ENCODE measurements at places on chromosomes 2 and 18.

DNA sequence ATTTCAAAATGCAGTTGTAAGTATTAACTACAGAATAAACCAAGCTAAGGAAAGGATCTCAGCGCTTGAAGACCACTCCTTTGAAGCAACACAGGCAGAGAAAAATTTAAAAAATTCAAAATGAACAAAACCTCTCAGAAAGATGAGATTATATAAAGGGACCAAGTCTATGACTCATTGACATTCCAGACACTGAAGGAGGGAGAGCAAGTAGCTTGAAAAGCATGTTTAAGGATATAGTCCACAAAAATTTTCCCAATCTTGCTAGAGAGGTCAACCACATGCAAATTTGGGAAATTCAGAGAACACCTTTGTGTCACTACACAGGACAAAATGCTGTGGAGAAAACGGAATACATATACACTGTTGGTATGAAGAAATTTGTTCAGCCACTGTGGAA lies 112.6 kb upstream of the MC4R start:
- DNase-seq = no peak

DNA sequence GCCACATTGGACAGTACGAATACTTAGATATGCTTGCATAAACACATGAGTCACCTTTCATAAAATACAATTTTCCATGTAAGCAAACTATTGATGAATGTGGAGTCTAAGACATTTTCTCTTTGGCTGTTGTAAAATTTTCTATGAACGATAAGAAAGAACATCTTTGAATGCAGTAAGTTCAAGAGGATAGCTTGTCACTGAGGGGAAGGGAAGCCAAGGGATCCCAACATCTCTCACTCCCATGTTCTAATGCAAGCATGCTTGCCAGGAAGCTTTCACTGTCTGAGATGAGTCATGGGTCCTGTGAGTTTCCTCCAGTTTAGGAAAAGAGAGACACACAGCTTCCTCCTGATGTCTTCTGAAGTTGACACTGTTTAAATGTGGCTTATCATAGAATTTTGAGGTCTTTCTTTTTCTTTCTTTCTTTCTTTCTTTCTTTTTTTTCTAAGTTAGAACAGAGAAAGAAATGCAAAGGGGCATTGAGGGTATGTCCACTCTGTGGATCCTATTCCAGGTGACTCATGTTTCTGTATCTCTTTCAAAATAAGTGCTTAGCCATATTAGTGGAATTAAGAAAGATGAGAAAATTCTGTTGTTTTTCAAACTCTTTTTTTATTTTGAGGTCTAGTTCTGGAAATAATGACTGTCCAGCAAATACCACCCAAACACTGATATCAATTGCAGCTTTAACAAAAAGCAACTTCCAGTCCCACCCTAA lies 146.6 kb downstream of the RDH14 start:
- no peak for DNase-seq

DNA sequence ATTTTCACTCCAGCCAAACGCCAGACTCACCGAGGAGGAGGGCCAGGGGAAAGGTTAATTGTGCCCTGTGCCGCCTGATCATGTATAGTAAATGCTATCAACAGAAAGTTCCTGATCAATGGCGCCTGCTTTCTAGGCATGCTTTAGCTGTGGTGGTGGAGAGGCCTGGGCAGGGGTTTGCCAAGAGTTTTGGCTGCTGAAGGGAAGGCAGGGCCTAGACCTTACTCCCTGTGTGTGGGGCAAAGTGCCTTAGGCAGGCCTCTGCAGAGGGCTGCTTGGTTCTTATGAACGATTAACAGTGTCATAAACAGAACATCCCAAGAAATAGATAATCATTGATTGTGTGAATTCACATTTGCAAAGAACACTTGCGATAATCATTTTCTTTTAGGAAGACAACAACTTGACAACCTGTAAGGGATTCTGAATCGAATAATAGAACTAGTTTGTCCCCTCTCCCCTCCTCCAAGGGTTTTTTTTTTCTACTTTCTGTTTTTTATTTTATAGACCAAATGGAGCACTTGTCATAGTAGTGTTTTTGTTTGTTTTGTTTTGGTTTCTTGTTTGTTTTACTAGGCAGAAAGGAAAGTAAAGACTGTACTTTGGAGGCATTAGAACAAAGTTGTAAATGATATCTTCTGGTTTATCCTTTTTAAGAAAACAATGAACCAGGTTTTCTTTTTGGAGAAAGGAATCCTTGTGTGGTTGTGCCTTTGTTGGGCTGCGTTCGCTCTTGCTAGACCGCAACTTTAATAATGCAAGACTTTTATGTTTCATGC lies 6.5 kb downstream of the TSHZ1 start:
- no peak for DNase-seq

DNA sequence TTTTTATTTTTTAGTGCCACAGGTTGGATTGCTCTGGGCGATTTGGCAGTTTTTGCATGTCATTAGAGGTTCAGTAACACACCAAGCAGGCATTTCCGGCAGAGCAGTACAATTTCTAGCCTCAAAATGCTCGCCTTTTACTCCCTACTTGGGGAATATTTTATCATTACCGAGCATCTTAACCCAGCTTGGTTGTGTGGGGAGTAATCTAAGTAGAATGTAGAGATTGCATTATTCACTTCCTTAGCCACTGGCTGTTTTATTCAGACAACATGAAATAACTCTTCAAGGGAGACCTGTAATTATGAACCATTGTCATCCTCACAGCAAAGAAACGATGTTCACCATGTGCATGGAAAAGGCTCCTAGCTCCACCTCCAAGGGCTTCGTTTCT lies 13.1 kb downstream of the GRP start:
- no peak for DNase-seq

DNA sequence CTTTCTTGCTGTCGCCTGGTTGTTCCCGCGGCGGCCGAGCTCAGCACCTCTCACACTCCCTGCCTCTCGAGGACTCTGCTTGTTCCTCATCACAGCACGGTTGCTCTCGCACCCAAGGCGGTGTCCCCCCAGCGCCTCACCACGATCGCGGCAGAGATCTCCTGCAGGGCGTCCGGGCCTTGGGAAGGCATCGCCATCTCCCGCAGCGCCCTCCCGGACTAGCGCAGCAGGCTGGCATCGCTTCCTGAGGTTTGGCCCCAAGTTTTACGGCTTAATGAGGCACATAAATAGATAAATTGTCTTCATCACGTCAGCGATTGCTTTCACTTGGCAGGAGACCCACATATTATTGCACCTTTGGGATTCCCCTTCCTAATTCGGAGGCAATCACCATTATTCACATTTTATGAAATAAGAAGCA lies 125.4 kb downstream of the RGPD3 start:
- no peak for DNase-seq

GRCh38 chr2:85158559-85159273 lies 25.5 kb downstream of the TCF7L1 start:
- no peak for DNase-seq

- no peak for DNase-seq
Measured at GRCh38 chr18:13368080-13368813, 149.7 kb downstream of the LDLRAD4 start.

DNA sequence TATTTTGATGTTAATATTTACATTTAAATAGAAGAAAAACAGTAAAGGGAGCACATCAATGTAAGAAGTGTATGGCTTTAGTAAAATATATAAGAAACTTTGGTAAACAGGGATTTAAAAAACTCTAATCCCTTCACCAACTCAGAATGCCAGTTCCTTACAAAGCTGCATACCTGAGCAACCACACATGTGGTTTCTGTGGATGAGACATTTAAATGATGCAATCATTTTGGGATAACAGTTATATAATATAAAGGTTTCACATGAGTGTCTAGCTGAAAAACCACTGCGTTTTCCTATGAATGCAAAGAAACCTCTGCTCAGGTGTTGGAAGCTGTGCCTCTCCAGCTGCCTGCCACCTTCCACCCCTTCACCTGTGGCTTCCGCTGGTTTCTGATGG lies 209.1 kb upstream of the REV1 start:
- DNase-seq = no peak

DNA sequence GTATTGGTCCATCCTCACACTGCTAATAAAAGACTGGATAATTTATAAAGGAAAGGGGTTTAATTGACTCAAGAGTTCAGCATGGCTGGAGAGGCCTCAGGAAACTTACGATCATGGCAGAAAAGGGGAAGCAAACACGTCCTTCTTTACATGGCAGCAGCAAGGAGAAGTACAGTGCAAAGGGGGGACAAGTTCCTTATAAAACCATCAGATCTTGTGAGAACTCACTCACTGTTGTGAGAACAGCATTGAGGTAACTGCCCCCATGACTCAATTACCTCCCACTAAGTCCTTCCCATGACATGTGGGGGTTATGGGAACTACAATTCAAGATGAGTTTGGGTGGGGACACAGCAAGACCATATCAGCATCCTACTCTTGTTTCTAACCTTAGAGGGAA lies 37.0 kb downstream of the SP100 start:
- DNase-seq = no peak

DNA sequence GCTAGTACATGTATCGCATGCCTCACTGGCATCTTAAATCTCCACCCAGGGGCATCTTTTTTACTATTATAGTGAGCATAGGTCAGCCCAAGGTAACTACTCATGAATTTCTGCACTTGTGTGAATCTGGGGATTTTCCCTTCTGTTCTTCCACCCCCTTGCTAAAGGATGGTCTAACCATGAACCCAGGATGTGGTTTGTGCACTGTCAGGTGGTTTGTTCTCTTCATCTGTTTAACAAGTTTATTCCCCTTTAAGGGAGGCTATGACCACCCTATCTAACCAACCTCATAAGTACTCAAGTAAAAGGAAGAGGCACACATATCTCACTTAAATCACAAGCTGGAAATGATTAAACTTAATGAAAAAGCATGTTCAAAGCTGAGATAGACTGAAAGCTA lies 243.0 kb downstream of the RPRM start:
- no peak for DNase-seq

- DNase-seq = no peak
Measured at GRCh38 chr18:62768558-62768943, 53.2 kb downstream of the PHLPP1 start.

GRCh38 chr2:151823651-151824050 lies 4.6 kb downstream of the ARL5A start:
- no peak for DNase-seq

GRCh38 chr2:155372969-155373368 lies 674.5 kb downstream of the KCNJ3 start:
- no peak for DNase-seq

DNA sequence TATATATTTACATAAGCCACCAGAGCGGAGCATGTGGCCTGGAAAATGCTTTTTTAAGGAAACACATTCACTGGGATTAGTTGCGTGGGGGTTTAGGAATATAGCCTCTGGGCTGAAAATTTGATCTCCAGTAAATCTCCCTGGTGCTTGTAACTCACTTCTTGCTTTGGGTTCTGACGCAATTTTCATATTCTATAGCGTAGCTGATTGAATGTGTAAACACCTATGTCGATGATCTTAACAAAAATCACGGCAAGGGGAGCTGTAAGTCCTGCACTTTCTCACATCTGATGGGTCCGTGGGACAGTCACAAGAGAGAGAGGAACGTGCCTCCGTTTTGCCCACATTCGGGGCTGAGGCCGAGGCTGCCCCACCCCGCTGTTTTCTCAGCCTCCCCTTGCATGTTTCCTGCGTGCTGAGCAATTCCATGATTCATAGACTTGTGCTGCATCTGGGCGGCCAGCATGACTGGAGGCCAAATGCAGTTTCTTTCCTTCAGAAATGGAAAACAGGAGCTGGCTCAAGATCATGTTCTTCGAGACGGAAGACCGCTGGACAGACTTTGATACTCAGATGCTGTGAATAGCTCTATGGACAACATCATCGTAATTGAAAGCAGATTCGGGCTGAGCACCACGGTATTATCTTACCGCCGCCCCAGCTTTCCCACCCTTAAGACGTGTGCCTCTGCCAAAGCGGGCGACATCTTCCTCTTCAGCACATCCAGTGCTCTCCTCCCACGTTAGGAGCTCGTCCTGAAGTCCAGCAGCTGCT lies 109.2 kb downstream of the TMEM18 start:
- no peak for DNase-seq

- no peak for DNase-seq
Measured at GRCh38 chr2:60394463-60394862, 159.0 kb downstream of the BCL11A start.

DNA sequence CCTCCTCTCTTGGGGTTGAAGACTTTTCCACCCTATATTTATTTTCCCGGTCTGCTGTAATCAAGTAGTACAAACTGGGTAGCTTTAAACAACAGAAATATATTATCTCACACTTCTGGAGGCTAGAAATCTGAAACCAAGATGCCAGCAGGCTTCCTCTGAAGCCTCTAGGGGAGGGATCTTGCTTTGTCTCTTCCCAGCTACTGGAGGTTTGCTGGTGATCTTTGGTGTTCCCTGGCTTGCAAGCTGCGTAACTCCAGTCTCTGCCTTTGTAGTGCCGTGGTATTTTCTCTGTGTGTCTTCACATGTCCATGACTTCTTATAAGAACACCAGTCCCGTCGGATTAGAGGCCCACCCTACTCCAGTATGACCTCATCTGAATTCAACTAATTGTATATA lies 44.4 kb downstream of the MYO3B start:
- no peak for DNase-seq
